Ovary (tissue), 10 donors: ENCODE measurements at places on chromosomes 3 and 15. TPM values are rescaled to one million over a fixed set of nuclear protein-coding genes. Genes with fewer than 3 reads are reported as not detected.

BOC gene
- polyA plus RNA-seq, result 28.6 TPM

AGBL1 gene
- polyA plus RNA-seq, result 0.02 TPM

ANKRD63 gene
- polyA plus RNA-seq, result not detected

C15orf62 gene
- 0.33 TPM for polyA plus RNA-seq

IL20RB gene
- 0.39 TPM for polyA plus RNA-seq

MAP6D1 gene
- 1.2 TPM for polyA plus RNA-seq

KNG1 gene
- polyA plus RNA-seq, result not detected

FILIP1L gene
- polyA plus RNA-seq, result 78.7 TPM

CCR8 gene
- polyA plus RNA-seq, result 0.23 TPM

EPHB1 gene
- 2.7 TPM for polyA plus RNA-seq
